ENCODE measurements at places on chromosomes 13 and 19.

DNA sequence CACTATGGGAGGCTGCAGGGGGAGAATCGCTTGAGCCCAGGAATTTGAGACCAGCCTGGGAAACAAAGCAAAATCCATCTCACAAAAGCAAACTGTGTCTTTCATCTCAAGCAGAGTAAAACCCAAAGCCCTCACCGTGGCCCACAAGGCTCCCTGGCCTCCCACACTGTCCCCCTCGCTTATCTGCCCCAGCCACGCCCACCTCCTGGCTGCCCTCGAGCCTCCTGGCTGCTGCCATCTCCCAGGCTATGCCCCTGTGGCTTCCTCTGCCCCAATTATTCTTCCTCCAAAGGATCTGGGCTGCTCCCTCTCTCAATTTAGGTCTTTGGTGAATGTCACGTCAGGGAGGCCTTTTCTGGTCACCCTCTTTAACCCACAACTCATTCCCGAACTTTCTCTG is 3.6 kb downstream of the RABAC1 start:
- DNase-seq, result no peak

DNA sequence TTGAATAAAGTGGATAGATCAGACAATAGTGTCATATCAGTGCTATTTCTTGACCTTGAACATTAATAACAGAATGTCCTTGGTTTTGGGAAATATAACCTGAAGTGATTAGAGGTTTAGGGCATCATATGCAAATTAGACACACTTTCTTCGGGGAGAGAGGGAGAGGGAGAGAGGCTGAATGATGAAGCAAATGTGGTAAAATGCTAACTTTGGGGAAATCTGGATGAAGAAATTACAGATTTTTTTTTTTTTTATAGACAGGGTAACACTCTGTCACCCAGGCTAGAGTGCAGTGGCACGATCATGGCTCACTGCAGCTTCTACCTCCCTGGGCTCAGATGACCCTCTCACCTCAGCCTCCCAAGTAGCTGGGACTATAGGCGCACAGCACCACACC is 3.9 kb upstream of the NCR1 start:
- DNase-seq, result no peak

GRCh38 chr13:44273991-44274770 is 99.4 kb upstream of the SERP2 start:
- DNase-seq, result no peak

DNA sequence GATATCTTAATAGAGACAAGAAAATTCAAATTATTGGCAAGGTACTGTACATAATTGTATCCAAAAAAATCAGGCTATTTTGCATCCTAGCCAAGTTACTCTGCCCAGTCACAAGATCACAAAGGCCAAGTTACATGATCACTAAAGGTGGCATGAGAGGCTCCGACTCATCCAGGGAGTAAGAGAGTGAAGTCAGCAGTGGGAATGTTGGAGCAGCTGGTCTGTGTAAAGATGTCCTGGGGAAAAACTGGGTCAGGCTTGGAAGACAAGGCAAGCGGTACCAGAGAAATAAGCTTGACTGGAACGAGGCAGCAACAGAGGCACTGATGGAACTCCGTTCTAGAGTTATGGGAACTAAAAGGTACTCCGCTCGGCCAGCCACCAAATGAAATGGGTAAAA is 50.2 kb upstream of the PSG2 start:
- DNase-seq, result no peak

DNA sequence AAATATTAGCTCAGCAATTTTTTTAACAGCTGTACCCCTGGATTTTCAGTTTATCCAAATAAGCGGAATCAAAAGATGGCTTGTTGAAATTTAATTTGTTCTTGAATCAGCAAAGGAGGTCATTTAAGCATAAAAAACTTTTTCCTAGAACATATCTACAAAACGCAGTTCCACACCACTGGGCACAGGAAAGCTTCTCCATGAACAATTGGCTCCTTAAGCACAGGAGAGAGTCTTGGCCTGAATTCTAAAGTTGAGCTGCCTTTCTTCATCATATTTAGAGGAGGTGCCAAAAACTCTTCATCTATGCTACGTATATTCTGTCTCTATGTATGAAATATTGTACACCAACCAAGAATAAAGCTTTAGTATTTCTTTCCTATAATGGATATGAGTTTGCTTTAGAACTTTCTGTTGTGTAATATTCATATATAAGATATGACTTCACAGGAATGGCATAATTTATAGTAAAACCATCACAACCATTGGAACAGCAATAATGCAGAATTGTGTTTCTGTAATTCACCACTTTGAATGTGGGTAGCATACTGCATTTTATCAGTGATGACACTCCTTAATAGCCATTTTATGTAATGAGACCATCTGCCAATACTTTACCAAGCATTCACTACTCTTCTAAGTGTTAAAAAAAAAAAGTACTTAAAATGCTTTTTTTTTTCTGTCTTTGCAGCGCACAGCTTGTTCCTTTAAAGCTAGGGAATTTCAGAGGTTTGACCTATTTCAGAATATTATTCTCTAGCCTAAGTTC is 263.7 kb downstream of the SLITRK6 start:
- no peak for DNase-seq

GRCh38 chr13:72146816-72147215 is 279.8 kb upstream of the DACH1 start:
- no peak for DNase-seq

DNA sequence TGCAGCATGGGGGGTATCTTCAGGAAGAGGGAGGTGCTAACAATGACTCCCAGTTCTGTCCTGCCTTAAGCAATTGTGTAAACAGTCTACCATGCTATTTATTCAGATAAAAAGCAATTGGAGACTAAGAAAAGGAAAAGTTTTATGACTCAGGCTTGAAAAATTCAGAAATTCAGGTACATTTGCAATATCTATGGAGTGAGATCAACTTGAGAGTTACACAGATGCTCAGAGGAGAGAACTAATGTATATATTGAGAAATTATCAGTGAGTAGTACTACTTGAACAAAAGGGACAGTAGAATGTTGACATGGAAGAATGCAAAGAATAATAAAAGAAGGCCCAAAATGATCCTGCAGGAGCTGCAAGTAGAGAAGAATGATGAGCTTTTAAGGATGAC is 277.6 kb upstream of the DACH1 start:
- DNase-seq, result no peak

Data from activated effector memory CD4-positive, alpha-beta T cell treated with anti-CD3 and anti-CD28 coated beads, Interleukin-2, amount 50 U/mL, for 16 hours (primary cell).